Heart right ventricle (tissue), 16 donors: ENCODE measurements at places on chromosomes 11 and 22. TPM values are rescaled to one million over a fixed set of nuclear protein-coding genes. Genes with fewer than 3 reads are reported as not detected.
A peak's percentile ranks its signal among the peaks of the same experiment; 100 is the strongest.

The MOV10L1 gene
- not detected for total RNA-seq

DNA sequence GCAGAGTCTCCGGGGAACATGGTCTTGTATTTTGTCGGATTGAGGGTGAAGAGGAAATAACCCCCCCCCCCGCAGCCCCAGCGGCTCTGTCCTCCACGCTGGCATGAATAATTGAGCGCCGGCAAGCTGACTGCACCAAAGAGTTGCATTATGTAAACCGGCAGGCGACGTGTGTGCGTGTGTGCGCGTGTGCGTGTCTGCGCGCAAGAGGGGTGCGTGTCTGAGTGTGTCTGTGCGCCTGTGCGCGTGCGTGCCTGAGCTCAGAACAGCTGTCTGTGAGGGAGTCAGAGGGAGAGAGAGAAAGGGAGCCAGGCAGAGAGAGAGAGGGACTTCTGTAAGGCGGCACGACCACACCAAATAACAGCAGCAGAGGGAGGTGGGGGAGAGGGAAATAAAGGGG, 94.4 kb downstream of the SCN3B start:
- DNase-seq, result peak; percentile 57

DNA sequence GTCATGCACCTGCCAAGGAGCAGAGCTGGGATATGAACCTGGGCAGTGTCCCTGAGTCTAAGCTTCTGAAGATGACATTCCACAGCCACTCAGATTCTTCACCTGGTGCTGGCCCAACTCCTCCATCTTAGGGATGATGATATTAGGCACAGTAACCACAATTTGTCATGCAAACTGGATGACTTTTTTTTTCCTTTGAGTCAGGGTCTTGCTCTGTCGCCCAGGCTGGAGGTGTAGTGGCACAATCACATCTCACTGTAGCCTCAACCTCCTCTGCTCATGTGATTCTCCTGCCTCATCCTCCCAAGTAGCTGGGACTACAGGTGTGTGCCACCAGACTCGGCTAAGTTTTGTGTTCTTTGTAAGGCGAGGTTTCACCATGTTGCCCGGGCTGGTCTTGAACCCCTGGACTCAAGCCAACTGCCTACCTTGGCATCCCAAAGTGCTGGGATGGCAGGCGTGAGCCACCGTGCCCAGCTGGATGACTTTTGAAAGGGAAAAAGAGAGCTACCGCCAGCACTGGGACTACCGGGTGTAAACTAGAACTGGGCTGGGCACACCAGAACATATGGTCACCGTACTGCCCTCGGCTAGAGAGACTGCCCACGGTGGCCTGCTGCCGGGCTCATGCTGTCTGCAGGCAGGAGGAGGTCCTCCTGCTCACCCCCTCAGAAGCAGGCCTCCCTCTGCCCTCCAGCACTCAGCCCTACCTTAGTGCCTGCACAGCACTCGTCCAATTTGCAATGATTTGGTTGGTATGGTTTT, 77.7 kb downstream of the NAT10 start:
- no peak for DNase-seq

DNA sequence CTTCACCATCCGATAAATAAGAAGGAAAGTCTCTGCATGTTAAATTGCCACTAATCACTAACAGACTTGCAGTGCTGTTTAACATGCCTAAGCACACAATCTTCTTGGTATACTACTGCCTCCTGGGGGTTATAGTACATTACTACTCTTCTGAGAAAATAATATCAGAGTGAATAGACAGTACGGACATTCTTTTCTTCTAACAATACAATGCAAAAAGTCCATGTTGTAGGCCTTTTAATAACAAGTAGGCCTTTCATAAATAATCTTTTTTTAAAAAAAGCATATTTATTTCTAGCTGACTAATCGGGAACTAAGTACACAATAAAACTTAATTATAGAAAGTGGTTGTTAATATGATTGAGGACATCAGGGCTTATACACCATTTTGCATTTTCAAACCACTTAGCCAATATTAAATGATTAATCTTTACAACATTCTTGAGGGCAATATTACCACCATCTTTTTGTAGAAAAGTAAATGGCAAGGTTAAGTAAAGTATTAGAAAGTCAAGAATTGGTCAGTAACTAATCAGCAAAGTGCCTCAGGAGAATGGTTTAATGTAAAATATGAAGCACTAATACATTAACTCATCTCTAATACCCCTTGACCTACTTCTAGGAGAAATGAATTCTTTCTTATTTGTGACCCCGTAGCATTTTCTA, 84.7 kb downstream of the TTC28 start:
- no peak for DNase-seq

- DNase-seq, result no peak
These were observed 56.8 kb downstream of the MTMR2 start for GRCh38 chr11:95867105-95867504.
